NCI-H1105 treated with DMSO at 0.1 percent for 48 hours (cell line): ENCODE measurements at places on chromosomes 5 and 9.

- DNase-seq: no peak
Measured at GRCh38 chr5:1281038-1281882, 13.6 kb downstream of the TERT start.

GRCh38 chr9:109574061-109574882 is 76.2 kb upstream of the PTPN3 start:
- DNase-seq: peak; percentile 64

GRCh38 chr9:114884787-114885452 is 45.5 kb downstream of the TNFSF8 start:
- DNase-seq: no peak

DNA sequence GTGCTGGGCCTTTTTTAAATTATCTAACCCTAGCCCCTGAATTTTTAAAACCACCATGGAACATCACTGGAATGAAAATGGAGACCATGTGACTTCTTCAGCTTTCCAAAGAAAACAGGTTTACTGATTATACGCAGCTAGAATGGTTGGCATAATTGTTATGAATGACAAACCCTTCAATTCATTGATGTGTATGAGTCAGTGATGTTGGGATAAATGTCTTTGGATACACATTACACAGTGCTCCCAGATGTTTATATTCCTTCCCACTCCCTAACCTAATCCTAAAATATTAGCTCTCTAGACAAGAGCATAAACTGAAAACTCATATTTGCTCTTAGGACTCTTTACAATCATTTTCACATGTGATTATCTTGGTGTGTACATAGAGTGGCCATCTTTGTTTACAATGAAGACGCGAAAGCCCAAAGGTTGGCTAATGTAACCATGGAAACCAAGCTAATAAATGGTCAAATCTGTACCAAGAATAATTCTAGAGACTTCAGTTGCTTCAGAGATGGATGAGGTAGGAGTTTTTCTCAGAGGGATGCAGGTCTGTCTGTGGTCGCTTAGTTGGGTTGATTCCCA is 131.2 kb upstream of the HMHB1 start:
- DNase-seq: no peak

DNA sequence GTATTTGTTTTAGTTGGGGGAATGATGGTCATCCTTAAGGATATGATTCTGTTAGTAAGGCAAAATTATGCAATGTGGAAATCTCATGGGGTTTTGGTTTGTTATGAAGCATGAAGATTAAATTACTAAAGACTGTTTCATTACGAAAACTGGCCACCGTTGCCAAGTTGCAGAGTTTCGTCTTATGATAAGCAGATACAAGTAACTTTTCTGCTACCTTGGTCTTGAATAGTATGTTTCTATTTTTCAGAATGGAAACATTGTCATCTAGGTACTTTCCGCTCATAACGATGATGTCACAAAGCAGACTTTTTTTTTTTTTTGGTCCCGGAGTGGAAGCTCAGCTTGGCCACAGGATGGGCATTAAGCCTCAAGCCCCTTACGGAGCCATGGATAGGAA is 4.2 kb downstream of the CCNI2 start:
- no peak for DNase-seq

DNA sequence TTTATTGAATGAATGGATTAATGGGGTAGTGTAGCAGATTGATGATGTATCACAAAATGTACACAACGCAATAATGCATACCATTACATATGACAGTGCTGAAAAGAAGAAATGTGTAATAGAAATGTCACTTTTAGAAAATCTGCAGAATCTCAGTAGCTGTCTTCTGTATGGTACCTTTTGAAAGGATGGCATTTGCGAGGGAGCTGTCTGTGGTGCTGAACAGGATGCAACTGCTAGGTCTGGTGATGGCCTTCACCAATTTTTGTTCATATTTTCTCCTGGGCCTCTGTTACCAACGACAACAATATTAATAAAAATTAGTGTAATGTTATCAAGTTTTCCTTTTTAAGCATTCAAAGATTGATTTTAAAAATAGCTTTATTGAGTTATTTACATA is 36.2 kb upstream of the OTULIN start:
- no peak for DNase-seq

GRCh38 chr5:150111122-150111521 is 24.8 kb upstream of the CSF1R start:
- DNase-seq: no peak

GRCh38 chr5:34822956-34823715 is 15.8 kb upstream of the TTC23L start:
- DNase-seq: no peak

- no peak for DNase-seq
Measured at GRCh38 chr9:4704129-4704528, 24.8 kb downstream of the CDC37L1 start.

- no peak for DNase-seq
Measured at GRCh38 chr5:66639037-66639436, 42.8 kb downstream of the MAST4 start.
